ENCODE measurements at places on chromosomes 12 and 14. TPM values are rescaled to one million over a fixed set of nuclear protein-coding genes. Genes with fewer than 3 reads are reported as not detected.
A peak's percentile ranks its signal among the peaks of the same experiment; 100 is the strongest.

- DNase-seq = no peak
Observed at GRCh38 chr12:11814374-11814773, 164.9 kb downstream of the ETV6 start.

GRCh38 chr14:24092505-24093206 is 1.5 kb upstream of the PCK2 start:
- DNase-seq = no peak

- DNase-seq = no peak
Observed at GRCh38 chr14:76710056-76711010, 50.9 kb upstream of the VASH1 start.

The TAS2R50 gene
- 0.67 TPM for total RNA-seq

- no peak for DNase-seq
Observed at GRCh38 chr14:75842551-75842950, 139.2 kb downstream of the TGFB3 start.

DNA sequence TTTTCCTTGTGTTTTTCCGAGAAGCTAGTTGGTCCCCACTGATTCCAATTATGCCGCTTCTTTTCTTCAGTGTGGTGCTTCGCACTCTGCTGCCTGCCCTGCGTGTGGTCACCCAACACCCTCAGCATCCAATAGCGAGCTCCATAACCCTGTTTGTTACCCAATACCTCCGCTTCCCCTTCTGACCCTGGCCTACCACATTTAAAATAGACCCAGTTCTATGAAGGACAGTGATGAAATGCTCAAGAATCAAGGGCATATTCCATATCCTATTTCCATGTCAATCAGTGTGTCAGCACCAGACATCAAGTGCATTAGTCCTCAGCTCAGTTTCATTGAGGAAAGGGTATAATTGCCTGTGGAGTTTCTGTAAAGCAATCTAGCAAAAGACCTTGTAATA is 9.5 kb downstream of the NDRG2 start:
- DNase-seq = no peak

- DNase-seq = no peak
Observed at GRCh38 chr12:76859611-76860010, 19.2 kb downstream of the CSRP2 start.

DNA sequence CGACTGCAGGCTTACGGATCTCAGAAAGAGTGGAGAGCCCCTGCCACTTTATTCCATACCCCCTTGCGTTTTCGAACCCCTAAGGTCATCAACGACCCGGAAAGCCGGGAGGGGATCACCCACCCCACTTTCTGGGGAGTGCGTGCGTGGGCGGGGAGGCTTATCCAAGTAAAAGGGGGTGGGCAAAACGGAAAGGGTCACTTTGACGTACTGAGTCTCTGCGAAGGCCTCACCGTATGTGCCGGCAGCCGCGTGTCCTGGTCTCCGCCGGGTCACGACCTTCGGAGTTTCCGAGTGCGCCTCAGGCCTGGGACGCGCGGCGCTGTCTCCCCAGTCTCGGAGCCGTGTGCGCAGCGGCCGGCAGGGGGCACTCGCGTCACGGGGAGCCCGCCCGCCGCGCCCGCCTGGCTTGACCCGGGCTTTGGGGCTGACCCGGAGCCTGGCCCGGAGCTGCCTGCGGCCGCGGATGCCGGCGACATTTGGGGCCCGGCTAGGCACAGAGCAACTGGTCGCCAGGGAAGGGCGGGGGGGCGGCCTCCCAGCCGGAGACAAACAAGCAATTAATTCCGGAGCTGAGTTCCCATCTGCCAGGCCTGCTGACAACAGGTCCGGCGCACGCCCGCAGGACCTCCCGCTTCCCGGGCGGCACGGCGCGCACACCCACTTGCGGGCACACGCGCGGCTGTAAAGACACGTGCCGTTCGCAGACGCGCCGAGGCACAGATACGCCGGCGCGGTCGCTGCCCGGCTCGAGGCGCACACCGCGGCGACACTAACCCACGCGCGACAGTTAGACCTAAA is 890 bp upstream of the KIF26A start:
- peak; percentile 53 for DNase-seq
